ENCODE measurements at places on chromosomes 13 and 19.
A peak's percentile ranks its signal among the peaks of the same experiment; 100 is the strongest.

- H3K27me3 ChIP-seq: peaks cover 44% of the 10 kb centered on the region
- H3K4me3 ChIP-seq: no peak within 1 kb of the TSS
- DNase-seq: peak; percentile 58
Measured at GRCh38 chr19:3224346-3225168, at the start of gene CELF5. Gene CELF5 (plus strand): TSS chr19:3224661. CDS start chr19:3224740, 79 bp downstream.

- no peak overlapping the region for H3K4me3 ChIP-seq
- H3K27ac ChIP-seq: no peak overlapping the region
- DNase-seq: no peak
- H3K36me3 ChIP-seq: no peaks in the 10 kb centered on the region
- no peaks in the 10 kb centered on the region for H3K4me1 ChIP-seq
Measured at GRCh38 chr13:22001336-22001735, 330.5 kb downstream of the FGF9 start.

GRCh38 chr19:3613818-3614661 lies 7.4 kb upstream of the TBXA2R start:
- no peaks in the 10 kb centered on the region for H3K4me1 ChIP-seq
- H3K27me3 ChIP-seq: no peaks in the 10 kb centered on the region
- H3K27ac ChIP-seq: no peak overlapping the region
- no peak overlapping the region for H3K4me3 ChIP-seq
- no peaks in the 10 kb centered on the region for H3K36me3 ChIP-seq

- H3K36me3 ChIP-seq: peaks cover 19% of the 10 kb centered on the region
- peak overlapping the region; percentile 66 for H3K4me3 ChIP-seq
- no peak for DNase-seq
- peaks cover 12% of the 10 kb centered on the region for H3K4me1 ChIP-seq
- peak overlapping the region; percentile 72 for H3K27ac ChIP-seq
- H3K27me3 ChIP-seq: no peaks in the 10 kb centered on the region
Measured at GRCh38 chr19:5058521-5059212, 89.8 kb downstream of the KDM4B start.

- peaks cover 37% of the 10 kb centered on the region for H3K4me1 ChIP-seq
- peaks cover 12% of the 10 kb centered on the region for H3K27me3 ChIP-seq
- peaks cover 14% of the 10 kb centered on the region for H3K36me3 ChIP-seq
- no peak overlapping the region for H3K27ac ChIP-seq
Measured at GRCh38 chr19:48613024-48613851, 1.6 kb downstream of the FAM83E start.

DNA sequence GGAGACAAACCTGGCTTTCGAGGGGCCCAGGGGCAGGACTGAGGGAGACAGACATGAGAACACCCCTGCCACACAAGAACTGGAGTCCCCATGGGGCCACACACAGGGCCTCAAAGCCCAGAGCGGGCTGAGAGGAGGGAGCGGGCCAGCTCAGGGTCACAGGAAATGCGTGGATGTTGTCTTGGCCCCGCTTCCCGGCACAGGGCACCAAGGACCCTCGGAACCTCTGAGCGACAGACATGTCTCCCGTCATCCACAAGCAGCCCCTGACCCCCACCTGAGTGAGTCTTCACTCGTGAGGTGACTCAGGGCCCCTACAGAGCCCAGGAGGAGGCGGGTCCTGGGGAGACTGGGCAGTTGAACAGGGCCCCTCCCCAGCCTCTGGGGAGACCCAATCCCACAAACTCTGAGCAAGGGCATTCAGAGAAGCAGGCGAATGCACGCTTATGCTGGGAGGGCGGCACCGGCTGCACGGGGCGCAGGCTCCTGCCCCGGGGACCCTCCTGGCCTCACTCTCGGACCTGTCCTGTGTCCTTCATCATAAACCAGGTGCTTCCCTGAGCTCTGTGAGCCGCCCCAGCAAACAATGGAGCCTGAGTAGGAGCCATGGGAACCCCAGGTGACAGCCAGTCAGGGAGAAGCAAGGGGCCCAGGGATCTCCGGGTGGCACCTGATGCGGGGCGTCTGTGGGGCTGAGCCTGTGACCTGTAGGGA lies 20.1 kb downstream of the SGTA start:
- no peak for DNase-seq
- H3K36me3 ChIP-seq: peaks cover 8% of the 10 kb centered on the region
- H3K4me3 ChIP-seq: no peak overlapping the region
- H3K27me3 ChIP-seq: no peaks in the 10 kb centered on the region

DNA sequence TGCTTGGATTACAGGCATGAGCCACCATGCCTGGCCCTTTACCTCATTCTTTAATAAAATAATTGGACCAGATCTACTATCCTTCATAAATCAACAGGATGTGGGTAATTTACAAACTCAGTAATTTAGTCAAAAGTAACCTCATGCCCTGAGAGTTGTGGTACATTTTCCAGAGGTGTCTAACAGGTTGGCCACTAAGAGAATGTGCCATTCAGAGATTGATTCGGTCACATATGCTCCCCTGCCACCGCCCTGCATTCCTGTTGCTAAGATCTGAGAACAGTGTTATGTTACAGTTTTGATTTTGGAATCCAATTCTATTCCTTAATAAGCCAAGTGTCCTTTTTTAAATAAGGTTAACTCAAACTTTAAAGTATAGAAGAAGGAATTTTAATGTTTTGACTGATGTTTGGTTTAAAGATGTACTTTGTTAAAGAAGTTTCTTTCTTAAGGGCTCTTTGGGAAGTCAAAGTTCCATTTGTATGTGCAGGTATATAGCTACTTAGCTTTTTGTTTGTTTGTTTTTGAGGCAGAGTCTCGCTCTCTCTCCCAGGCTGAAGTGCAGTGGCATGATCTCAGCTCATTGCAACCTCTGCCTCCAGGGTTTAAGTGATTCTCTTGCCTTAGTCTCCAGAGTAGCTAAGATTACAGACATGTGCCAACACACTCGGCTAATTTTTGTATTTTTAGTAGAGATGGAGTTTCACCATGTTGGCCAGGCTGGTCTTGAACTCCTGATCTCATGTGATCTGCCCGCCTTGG lies 29.2 kb downstream of the PHF11 start:
- no peak overlapping the region for H3K4me3 ChIP-seq
- no peak for DNase-seq
- peaks cover 1% of the 10 kb centered on the region for H3K36me3 ChIP-seq
- H3K27me3 ChIP-seq: no peaks in the 10 kb centered on the region
- H3K4me1 ChIP-seq: no peaks in the 10 kb centered on the region

DNA sequence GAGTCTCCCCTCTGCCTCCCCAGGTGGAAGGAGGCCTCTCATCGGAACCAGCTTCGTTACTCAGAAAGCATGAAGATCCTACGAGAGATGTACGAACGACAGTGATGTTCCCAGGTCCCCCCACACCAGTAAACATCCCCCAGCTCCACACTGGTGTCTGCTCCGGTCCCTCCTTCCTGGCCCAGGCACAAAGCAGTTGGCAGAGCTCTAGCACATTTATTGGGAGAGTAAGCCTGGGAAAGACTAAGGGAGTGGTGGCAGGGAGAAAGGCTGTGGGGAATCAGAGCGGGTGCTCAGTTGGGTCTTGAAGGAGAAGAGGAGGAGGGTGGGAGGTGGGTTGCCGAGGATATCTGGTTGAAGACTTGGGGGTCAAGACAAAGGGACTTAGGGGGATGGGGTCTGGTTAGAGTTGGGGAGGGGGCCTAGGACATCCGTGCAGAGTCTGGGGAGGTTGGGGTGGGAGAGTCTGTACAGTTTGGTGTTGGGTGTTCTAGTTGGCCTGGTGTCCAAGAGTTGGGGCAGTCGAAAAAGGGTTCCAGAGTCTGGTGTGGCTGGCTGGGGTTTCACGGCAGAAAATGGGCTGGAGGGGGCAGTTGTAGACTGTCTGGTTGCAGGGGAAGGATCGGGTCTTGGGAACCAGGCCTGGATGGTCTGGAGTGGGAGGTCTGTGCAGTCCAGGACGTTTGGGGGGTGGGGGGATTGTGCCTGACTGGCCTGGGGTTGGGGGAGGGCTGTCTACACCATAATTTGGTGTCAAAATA lies 2.3 kb downstream of the HSPB6 start:
- H3K27me3 ChIP-seq: peaks cover 2% of the 10 kb centered on the region
- no peak overlapping the region for H3K27ac ChIP-seq
- no peak for DNase-seq
- peaks cover 23% of the 10 kb centered on the region for H3K4me1 ChIP-seq
- no peaks in the 10 kb centered on the region for H3K36me3 ChIP-seq

- peaks cover 29% of the 10 kb centered on the region for H3K4me1 ChIP-seq
- H3K27me3 ChIP-seq: no peaks in the 10 kb centered on the region
- H3K27ac ChIP-seq: no peak overlapping the region
- peaks cover under 1% of the 10 kb centered on the region for H3K36me3 ChIP-seq
- DNase-seq: no peak
- H3K4me3 ChIP-seq: no peak overlapping the region
Measured at GRCh38 chr19:46885411-46885810, 24.6 kb downstream of the ARHGAP35 start.

DNA sequence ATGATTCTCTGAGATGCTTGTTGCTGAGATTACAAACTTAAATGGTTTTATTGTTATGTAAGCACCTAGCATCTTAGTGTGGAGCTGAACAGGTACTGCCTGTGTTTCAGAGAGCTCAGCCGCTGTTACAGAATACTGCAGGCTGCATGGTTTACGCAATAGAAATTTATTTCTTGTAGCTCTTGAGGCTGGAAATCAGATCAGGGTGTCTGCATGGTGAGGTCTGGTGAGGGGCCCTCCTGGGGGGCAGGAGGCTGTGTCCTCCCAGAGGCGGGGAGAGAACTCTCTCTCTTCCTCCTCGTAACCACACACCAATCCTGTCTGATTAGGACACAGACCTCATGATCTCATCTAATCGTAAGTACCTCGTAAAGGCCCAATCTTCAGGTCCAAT lies 13.1 kb downstream of the ATP11A start:
- H3K27ac ChIP-seq: no peak overlapping the region
- H3K36me3 ChIP-seq: peaks cover 7% of the 10 kb centered on the region
- no peaks in the 10 kb centered on the region for H3K27me3 ChIP-seq

GRCh38 chr19:46919324-46919723 lies 58.5 kb downstream of the ARHGAP35 start:
- H3K36me3 ChIP-seq: peaks cover 33% of the 10 kb centered on the region
- H3K4me1 ChIP-seq: peaks cover 66% of the 10 kb centered on the region
- H3K27ac ChIP-seq: no peak overlapping the region
- H3K27me3 ChIP-seq: no peaks in the 10 kb centered on the region
- H3K4me3 ChIP-seq: no peak overlapping the region

- no peak for DNase-seq
- peaks cover 27% of the 10 kb centered on the region for H3K36me3 ChIP-seq
- no peak overlapping the region for H3K27ac ChIP-seq
- H3K4me1 ChIP-seq: no peaks in the 10 kb centered on the region
Measured at GRCh38 chr13:75135325-75135825, 346.6 kb downstream of the TBC1D4 start.

Measured in neural crest cell (in vitro differentiated cells).